NCI-H510A treated with DMSO at 0.1 percent for 48 hours (cell line): ENCODE measurements at places on chromosomes 13 and 19.
A peak's percentile ranks its signal among the peaks of the same experiment; 100 is the strongest.

DNA sequence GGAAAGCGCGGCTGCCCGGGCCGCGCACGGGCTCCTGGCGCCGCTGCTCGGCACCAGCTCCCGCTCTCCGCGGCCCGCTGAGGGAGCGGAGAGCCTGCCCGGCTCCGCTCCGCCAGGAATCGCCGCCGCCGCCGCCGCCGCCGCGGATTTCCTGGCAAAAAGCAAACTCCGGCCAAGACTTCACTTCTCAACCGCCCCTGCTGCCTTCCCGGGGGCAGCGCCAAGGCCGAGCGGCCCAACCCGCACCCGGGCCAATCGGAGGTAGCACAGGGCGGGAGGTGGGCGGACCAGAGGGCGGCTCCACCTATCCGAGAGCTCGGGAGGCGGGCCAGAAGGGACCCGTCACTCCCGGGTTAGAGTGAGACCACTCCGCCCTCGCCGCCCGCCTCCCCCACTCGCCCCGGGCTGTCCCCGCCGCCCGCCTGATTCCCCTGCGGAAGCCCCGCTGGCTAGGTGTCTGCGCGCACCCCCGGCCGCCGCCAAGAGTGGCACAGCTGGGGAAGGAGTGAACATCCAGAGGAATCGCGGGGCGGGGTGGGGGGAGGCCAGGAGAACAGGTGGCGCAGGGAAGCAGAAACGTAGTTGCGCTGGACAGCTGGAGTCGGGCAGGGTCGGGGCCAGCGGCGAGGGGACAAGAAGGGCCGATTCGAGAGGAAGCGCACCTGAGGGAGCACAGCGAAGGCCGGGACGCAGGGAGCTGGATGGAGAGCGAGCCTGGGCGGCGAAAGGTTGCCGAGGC is at the start of gene LNX2:
LNX2 (minus strand) TSS at position 153 of the 739 bp plus-strand sequence. CDS start 38,826 bp downstream, outside the sequence.
- peak; percentile 75 for DNase-seq

DNA sequence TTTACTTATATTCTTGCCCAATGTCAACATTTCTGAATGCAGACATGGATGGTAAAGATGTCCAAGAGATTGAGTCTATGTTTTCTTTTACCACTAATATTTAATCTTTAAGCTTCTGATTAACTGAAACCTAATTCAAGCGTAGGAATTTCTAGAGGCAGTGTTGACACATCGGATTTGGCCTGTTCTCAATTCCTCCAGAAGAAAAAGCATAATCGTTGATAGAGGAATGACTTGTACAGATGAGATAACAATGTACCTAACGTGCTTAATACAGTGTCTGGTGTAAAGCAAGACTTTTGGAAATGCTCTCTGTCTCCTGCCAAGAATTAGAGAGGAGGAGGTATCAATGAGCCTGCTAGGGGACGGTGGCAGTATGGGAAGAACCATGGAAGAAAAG is 35.2 kb downstream of the SLC15A1 start:
- DNase-seq: no peak

GRCh38 chr13:65638572-65639168 is 1591.5 kb downstream of the PCDH9 start:
- DNase-seq: no peak

DNA sequence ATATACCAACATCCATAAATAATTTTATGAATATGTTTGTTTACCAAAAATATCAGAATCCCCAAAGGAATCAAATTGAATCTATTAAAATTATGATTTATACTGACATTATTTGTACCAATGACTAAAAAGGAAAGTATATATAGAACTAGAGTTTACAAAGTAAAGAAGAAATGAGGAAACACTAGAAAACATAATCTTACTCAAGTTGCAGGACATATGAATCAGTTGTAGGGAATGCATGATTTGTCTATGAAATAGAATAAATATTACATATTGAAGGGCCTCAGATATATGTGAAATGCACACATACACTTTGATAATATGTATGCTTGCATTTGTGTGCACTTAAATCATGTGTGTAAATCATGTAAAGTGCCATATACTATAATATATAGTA is 1466.4 kb downstream of the EFNB2 start:
- no peak for DNase-seq

DNA sequence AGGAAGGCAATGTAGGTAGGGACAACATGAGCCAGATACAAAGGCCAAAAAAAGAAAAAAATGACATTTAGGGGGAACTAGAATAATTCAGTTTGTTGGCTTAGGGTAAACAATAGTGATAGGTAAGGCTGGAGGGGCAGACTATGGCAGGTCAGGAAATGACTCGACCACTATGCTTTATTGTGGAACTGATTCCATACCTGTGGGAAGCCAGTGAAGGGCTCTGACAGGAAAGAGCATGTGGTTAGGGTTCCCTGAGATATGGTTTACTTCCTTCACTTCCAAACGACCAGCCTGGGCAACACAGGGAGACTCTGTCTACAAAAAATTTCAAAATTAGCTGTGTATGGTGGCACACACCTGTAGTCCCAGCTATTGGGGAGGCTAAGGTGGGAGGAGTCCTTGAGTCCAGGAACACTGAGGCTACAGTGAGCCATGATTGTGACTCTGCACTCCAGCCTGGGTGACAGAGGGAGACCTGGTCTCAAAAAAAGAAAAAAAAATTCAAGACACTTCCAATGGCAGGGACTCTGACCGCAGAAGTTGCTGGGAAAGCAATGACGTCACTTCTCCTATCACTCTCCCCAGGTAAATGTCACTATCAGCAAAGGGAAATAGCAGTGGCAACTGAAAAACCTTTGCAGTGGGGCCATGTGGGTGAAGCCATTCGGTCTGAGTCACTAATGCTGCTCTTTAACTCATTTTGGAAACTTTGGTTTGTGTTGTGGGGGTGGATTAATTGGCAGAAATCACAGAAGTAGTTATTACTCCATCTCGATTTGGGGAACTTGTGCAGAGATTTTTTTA is 192.8 kb upstream of the TSC22D1 start:
- no peak for DNase-seq

- DNase-seq: no peak
Observed at GRCh38 chr13:101341464-101341863, 74.8 kb downstream of the NALCN start.

DNA sequence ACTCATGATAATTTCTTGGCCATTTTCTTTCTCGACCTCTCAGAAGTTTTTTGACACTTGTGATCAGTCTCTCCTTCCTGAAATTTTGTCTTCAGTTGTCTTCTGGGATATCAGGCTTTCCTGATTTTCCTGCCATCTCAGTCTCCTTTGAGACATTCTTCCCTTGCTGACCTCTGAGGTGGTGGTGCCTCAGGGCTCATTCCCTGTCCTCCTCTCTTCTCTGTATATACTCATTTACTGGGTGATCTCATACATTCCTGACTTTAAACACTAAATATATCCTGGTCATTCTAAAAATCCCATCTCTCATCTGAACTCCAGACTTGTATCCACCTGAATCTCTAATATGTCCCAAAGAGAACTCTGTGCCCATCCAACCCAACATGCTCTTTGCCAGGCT is 31.3 kb upstream of the STARD13 start:
- DNase-seq: no peak

DNA sequence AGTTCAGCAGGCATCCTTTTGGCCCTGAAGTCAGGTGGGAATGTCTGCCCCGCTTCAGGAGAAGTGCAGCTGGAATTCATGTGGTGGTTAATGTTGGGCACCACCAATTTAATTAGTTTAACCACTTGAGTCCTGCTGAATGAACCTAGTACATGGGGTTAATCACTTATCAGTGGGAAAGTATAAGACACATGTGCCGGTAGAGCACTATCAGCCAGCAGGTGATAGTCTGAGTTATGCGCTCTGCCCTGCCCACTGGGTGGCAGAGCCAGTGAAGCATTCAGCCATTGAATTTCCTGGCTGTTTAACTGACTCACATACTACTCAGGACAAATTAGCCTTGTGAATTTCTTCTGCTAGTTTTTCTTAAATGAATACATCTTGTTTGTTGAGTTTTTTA is 789.7 kb upstream of the PRR20A start:
- DNase-seq: peak; percentile 50

DNA sequence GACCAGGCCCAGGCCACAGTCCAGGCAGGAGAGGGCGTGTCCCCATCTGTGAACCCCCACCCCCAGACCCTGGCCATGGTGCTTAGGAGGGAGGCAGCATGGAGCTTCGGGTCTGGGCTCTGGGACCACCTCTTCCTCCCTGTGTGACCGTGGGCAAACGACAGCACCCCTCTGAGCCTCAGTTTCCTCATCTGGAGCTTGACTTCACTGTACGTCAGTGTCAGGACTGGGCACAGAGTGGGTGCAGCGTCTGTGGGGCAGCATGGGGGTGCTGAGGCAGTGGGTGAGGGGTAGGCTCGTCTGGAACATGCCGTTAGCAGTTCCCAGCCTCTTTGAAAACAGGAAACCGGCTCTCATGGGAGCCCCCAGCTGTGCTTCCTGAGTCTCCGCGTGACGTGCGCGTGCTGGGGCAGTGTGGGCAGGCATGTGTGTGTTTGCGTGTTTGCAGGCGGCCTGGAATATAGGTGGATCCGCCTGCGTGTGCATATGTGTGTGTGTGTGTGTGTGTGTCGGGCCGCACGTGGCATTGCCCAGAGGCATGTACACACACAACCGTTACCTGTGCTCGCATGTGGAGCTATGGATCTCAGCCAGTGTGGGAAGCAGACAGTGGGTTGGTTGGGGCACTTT is 15.8 kb downstream of the ARRDC2 start:
- peak; percentile 19 for DNase-seq

GRCh38 chr13:36357692-36358091 is 11.5 kb upstream of the SPART start:
- no peak for DNase-seq

DNA sequence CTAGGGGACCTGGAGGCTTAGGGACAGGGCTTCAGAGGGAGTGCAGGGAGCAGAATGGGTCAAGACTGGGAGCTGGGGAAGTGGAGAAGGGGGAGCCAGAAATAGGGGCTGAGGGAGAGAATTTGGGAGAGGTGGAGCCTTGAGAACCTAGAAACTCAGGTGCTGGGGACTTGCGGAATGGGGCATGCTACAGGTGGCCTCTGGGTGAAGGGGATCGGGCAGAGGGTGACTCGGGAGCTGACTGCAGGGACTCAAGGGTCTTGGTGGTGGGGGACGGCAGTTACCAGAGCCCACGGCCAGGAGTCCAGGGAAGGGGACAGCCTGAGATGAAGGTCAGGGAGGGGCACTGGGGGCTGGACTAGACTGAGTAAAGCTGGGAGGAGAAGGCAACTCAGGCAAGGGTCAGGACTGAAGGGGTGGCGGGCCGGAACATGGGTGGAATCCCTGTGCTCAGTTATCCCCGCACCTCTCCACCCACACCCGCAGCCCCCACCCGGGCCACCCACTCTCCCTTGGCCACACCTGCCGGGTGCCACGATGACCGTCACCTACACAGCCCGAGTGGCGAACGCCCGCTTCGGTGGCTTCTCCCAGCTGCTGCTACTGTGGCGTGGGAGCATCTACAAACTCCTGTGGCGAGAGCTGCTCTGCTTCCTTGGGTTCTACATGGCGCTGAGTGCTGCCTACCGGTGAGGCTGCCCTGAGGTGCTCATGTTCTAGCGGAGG is 628 bp downstream of the BEST2 start:
- no peak for DNase-seq

DNA sequence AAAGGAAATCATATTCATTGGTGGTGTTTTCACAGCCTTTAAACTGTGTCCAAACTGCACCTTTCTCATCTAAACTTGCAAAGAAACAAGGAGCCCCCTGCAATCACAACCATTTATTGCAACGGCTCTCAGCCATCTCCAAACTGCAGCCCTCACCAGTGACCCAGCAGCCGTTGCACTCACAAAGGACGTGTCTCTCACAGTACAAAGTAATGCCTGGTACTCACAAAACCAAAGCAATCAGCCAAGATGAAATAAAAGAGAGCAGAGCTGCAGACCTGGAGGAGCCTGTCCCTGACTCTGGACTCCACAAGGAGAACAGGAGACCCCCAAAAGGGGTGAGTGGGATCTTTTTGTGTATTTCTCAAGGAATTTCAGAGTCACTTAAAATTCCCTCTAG is 20.2 kb upstream of the CEACAM21 start:
- DNase-seq: no peak

DNA sequence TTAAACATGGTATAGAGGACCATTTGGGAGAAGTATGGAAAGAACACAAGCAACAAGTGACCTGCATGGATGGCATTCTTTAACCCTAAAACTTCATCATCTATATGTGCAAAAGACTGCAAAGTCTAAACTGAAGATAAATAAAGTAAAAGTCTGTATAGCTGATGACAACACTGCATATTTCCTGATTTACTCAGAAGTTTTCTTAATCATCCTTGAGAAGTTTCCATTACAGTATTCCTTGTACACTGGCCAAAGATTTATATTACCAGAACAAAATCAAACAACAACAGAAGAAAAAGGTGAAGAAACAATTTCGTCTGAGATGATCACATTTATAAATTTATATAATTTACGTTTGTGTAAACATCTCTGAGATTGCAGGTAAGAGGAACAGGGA is 805.7 kb downstream of the PCDH9 start:
- DNase-seq: no peak

- DNase-seq: no peak
Observed at GRCh38 chr13:48576448-48577010, 43.6 kb upstream of the RCBTB2 start.

GRCh38 chr13:41565846-41566245 is 108.5 kb downstream of the RGCC start:
- no peak for DNase-seq

DNA sequence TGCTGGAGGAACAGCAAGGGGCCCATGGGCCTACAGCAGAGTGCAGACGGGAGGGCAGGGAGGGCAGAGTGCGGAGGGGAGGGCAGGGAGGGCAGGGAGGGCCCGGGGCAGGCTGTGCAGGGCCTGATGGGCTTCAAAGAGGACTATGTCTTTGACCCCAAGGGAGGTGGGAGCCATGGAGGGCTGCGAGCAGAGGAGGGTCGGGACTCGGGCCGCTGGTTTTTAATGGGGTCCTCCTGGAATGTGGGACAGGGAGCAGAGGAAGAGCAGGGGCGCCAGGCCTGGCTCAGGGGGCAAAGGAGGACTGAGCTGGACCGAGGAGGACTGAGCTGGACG is 3.6 kb downstream of the PIP5K1C start:
- DNase-seq: no peak

DNA sequence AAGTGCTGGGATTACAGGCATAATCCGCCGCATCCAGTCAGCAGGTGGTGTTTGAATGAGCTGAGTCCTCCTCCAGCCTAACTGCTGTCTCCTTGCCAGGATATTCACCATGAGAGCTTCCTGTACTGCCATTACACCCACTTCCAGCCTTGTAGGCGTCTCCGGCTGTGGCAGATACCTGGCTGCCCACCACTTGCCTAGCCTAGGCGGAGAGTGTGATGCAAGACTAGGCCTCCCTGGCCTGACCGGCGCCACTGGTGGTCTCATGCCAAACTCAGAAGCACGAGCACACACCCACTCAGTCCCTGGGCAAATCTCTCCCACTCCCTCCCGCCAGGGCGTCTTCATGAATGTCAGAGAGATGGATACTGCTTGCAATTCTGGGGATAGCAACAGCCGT is 16.6 kb downstream of the IL12RB1 start:
- no peak for DNase-seq

DNA sequence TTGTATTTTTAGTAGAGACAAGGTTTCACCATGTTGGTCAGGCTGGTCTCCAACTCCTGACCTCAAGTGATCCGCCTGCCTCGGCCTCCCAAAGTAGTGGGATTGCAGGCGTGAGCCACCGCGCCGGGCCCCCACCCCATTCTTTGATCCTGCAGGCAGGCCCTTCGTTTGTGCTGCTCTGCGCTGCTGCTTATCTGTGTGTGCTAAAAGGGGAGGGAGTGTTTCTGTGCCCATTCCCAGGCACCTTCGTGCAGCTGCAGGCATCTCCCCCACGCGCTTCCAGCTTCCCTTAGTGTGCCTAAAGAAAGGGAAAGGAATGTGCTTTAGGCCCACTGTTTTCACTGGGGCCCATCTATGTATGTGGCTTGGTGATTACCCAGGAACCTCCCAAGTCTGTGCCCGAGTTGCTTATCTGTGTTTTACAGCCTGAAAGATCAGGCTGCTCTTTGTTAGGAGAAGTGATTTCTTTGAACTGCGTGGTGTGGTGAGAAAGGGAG is 27.2 kb downstream of the EPN1 start:
- no peak for DNase-seq
